ENCODE measurements at places on chromosomes 5 and 9.

- no peak for DNase-seq
Observed at GRCh38 chr5:93297116-93297515, 283.9 kb downstream of the NR2F1-AS1 start.

- no peak for DNase-seq
Observed at GRCh38 chr9:113989017-113989713, 88.9 kb downstream of the AMBP start.

DNA sequence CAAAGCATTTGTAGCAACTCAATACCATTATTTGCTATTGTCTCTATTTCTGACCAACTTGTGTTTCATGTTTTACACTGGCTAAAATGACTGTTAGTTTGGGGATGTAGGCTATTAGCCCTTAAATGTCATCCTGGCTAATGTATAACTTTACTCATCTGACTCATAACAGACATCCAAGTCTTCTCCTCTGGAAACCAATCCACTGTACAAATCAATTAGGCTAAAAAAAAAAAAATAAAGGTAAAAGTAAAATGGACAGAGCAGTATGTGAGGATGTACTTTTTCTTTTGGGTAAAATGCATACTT is 20.6 kb downstream of the MEGF9 start:
- DNase-seq = no peak

DNA sequence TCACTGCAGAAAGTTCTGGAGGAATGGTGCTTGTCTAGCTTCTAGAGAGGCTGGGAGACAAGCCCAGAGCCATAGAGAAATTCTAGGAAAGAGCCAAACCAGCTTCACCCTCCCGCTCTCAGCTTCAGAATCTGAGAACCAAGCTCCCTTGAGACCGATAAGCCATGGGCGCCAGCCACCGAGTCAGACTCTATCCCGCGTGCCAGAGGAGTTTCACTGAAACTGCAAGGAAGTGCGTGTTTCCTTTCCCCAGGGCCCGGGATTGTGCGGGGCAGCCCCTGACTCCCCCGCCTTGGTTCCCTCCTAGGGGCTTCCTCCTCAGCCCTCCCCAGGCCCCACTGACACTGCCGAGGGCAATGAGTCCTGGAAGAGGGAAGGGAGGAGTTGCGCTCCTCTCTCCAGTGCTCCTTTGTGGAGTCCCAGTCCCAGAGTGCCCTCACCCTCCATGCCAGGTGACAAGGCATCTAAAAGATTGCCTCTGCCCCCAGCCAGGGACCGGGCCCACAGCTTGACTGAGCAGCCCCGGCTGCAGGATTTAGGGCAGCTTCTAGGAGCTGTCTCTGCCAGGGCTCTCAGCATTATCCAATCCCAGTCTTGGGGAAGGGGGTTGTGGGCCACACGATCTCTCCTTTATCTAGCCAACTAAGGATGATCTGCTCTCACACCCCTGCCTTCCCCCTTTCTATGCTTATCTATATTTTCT is 18.4 kb upstream of the TCF7 start:
- DNase-seq = no peak

DNA sequence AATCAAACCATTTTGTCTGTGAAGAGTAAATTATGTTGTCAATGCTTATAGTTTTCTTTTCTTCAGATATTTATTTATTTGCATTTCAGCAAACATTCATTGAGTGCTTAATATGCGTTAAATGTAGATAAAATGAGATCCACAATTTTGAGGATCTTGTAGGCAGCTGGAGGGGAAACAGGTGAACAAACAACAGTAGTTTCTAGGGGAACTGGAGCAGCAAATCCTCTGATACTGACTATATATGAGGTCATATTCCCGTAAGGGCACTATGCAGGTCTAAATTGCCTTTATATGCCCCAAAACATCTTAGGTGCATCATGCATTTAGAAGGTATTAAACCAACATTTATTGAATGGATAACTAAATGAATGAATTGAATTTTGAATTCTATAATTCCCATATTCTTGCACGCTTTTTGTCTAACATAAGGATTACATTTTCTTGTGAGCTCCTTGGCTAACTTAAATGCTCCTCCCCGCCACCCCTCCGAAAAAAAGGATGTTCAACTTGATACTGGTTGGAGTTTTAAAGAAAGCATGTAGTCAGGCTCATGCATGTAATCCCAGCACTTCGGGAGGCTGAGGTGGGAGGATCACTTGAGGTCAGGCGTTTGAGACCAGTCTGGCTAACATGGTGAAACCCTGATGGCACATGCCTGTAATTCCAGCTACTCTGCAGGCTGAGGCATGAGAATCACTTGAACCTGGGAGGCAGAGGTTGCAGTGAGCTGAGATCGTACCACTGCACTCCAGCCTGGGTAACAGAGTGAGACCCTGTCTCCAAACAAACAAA is 299.8 kb downstream of the TMEM38B start:
- DNase-seq = no peak
